SK-N-DZ (cell line): ENCODE measurements at places on chromosomes 1 and 21.

GRCh38 chr1:2469103-2469940 is 6.8 kb upstream of the PLCH2 start:
- no peak for DNase-seq

GRCh38 chr1:198959032-198959431 is 320.2 kb downstream of the PTPRC start:
- no peak for DNase-seq

- DNase-seq, result no peak
These were observed 1.7 kb downstream of the PCSK9 start for GRCh38 chr1:55040933-55041494.

GRCh38 chr1:183912265-183912886 is 107.5 kb downstream of the RGL1 start:
- no peak for DNase-seq

DNA sequence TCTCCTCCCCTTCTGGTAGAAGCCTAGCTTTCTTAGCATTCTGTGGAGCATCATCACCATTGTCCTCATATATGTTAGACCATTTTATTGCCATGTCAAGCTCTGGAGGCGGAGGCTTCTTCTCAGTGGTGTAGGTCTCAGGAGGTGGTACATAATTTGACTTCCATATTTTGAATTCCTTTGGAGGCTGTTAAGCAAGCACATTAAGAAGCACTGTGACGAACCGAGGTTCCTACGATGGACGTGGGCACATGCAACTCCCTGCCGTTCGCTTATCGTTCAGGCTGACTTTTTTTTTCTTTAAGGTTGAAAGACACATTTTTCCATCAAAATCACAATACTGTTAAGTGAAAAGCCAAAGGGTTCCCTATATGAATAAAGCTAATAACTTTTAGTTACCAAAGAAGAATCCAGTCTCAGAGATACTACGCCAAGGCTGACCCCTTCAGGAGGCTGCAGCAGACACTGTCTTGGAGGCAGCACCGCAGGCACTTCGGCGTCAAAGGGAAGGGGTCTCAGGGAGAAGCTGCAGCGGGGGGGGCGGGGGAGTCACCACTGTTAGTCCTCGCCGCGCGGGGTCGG is 835 bp downstream of the C1orf52 start:
- no peak for DNase-seq

GRCh38 chr21:24290151-24290833 is 1317.0 kb downstream of the MRPL39 start:
- no peak for DNase-seq

DNA sequence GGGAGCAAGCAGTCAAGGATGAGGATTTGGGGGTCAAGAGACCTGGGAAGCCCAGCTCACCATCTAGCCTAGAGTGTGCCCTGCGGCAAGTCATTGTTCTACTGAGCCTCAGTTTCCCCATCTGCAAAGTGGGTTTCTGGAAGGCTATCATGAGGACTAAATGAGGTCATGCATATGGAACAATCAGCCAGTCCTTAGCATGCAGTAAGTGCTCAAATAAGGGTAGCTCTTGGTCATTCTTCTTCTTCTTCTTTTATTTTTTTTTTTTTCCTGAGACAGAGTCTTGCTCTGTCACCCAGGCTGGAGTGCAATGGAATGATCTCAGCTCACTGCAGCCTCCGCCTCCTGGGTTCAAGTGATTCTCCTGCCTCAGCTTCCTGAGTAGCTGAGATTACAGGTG is 99.9 kb upstream of the RUNX3 start:
- DNase-seq, result no peak

GRCh38 chr1:4510276-4510691 is 144.1 kb upstream of the AJAP1 start:
- DNase-seq, result no peak
